Activated naive CD4-positive, alpha-beta T cell treated with anti-CD3 and anti-CD28 coated beads, Interleukin-2, amount 50 U/mL, for 72 hours (primary cell): ENCODE measurements at places on chromosomes 7 and 10. TPM values are rescaled to one million over a fixed set of nuclear protein-coding genes. Genes with fewer than 3 reads are reported as not detected.

- no peak for DNase-seq
These were observed 101.3 kb downstream of the TCERG1L start for GRCh38 chr10:131210181-131210580.

GRCh38 chr7:30254248-30254647, 30.1 kb upstream of the ZNRF2 start:
- DNase-seq: no peak

GRCh38 chr10:5543623-5544022, 18.9 kb downstream of the CALML3 start:
- DNase-seq: no peak

- DNase-seq: no peak
These were observed 164.3 kb downstream of the SUGCT start for GRCh38 chr7:40299097-40299496.

DNA sequence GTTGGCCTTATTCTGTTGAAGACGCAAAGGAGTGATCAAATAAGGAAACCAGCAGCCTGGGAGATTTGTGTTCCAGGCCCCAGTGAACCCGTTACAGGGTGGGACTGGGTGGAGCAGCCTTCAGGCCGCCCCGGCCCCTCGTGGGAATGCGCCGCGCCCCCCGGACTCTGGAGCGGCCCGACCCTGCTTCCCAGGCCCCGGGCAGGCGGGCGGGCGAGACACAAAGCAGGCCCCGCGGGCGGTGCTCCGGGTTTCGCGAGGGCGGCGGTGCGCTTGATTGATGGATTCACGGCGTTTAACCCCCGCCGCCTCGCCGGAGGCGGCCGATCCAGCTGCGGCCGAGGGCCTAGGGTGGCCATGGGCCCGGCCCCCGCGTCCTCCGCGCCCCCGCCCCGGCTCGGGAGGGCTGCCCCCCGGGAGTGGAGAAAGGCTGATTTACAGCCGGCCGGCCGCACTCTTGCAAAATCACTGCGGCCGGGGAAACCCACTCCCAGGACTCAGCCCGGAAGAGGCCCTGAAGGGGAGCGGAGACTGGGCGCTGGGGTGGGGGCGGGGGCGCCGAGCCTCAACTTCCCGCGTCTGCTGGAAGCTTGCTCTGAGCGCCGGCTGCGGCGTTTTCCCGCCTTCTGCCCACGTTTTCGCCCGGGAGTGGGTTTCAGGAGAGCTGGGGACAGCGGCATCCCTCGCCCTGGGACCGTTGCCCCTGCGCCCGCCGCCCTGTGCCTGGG, 299.6 kb upstream of the NFE2L3 start:
- no peak for DNase-seq

DNA sequence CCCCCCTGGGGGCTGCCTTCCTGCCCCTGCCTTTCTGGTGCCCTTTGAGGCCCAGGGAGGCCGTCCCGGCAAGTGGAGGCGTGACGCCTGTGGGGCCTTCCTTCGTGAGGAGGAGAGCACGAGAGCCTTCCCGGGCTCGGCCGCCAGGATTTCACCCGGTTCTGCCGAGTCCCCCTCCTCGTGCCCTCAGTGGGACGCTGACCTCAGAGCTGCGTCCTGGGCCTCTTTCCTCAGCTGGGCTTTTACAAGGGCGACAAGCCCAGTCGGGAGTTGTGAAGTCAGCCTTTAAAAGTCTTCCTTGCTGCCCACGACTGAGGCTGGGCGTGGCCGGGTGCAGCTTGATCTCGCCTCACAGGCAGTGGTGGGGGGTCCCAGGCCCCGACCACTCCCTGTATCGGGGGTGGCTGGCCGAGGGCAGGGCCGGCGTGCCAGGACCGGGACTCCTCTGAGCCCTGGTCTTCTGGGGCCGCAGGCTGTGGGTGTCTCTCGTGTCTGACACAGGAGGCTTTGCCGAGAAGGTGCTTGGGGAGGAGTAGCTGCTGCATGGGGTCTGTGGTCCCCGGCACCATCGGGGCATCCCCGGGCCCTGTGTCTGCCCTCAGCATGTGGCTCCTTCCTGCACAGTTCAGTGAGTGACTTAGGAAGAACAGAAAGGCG, 41.8 kb downstream of the FAM20C start:
- no peak for DNase-seq

- no peak for DNase-seq
These were observed 318.2 kb upstream of the MEOX2 start for GRCh38 chr7:16004702-16005101.

DNA sequence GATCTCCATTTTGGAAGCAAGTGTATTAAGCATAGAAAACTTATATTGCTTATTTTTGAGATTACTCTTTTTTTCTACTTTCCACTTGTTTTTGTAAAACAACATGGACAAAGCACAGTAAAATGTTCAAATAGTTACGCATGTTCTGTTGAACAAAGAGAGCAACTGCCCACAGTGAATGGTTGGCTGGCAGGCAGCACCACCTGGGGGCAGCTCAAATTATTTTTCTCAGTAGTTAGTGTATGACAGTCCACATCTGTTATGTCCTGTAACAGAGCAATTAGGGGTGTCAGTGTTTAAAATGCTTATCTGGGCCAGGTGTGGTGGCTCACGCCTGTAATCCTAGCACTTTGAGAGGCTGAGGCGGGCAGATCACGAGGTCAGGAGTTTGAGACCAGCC, 46.1 kb upstream of the CACUL1 start:
- DNase-seq: no peak

- no peak for DNase-seq
These were observed 27.4 kb downstream of the CCDC6 start for GRCh38 chr10:59878915-59879314.

DNA sequence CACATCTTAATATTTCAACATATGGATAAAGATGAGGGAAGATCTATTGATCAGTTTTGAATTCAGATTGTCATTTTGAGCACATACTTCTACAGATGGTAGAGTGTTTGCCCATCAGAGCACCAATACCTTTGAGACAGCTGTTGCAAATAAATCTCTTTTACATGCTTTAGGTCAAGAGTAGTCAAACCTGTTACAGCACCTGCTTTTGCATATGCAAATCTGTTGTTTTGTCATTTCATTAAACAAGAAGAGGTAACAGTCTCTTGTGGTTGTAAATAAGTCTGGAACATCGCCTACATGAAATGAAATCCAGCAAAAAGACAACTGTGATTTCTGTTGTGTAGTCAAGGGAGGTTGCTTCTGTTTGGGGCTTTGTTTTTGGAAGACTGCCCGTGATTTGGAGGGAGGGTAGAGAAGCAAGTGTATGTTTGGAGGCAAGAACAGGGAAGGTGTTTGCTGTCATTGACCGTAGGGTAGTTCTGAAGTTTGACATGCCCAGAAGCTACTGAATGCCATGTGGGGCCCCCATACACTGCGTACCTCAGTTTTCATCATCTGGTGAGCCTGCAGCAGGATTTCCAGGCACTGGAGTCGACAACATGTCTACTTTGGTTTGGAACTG, 233.6 kb upstream of the PPP1R3A start:
- no peak for DNase-seq

GRCh38 chr10:123402656-123403055, 248.5 kb downstream of the BUB3 start:
- DNase-seq: no peak

GRCh38 chr10:86402283-86402941, 35.8 kb upstream of the GRID1 start:
- DNase-seq: no peak

- DNase-seq: no peak
These were observed 5.5 kb upstream of the UNC5B start for GRCh38 chr10:71206911-71207310.

DNA sequence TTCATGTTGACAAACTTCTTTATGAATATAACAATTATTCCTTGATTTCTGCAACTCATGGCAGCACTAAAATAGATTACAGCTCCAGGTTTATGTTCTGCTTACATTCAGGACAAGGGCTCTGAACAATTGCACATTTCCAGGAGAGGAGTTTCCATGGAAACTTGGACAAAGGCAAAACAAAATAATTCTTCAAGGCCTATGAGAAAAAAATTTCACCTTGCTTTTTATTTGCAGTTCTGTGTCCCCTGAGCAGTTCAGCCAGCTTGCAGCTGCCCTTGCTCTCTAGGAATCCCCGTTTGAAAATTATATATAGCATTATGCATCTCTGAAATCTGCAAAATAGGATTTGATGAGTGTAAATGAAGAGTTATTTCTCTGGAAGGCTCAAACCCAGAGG, 71.7 kb downstream of the ARL4A start:
- no peak for DNase-seq

GRCh38 chr10:130623680-130624267, 487.6 kb downstream of the GLRX3 start:
- no peak for DNase-seq

- DNase-seq: no peak
These were observed 819.8 kb downstream of the GATA3 start for GRCh38 chr10:8874268-8874667.

DNA sequence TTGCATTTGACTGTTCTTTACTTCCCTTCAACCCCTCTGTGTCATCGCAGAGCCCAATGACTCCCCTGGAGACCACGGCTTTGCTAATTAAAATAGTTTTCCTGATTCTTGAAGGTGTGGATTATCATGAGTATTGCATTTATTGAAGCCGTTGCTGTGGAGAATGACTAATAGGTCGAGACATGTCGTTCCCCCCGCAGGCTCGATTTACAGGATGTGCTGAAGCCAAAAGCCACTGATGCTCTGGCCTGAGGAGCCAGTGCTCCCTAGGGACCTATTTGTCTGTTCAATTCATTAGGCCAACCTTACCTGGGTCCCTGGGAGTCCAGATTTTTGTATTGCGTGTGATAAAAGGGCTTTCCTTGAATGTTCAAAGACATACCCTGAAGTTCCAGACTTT, 102.3 kb downstream of the NPTX2 start:
- no peak for DNase-seq

Gene PILRA
- total RNA-seq: 11.5 TPM

Gene MOGAT3
- total RNA-seq: not detected

Gene GRM3
- total RNA-seq: not detected

Gene FAM25C
- not detected for total RNA-seq

Gene TMEM213
- total RNA-seq: not detected

Gene IMMP2L
- 18.2 TPM for total RNA-seq

Gene RBM28
- 51.3 TPM for total RNA-seq

Gene BHLHA15
- total RNA-seq: not detected
